Calu3 (cell line): ENCODE measurements at places on chromosomes 16 and 17. TPM values are rescaled to one million over a fixed set of nuclear protein-coding genes. Genes with fewer than 3 reads are reported as not detected.

IL34 gene
- 0.35 and 0.39 TPM in 2 replicates for total RNA-seq

ETV4 gene
- 80.3 and 85.6 TPM in 2 replicates for total RNA-seq

WFIKKN2 gene
- not detected in 2 replicates for total RNA-seq

KRTAP4-3 gene
- total RNA-seq: not detected in 2 replicates

GCGR gene
- 0.78 TPM in 1 of 2 replicates, not detected in the other for total RNA-seq

RNF222 gene
- not detected in 2 replicates for total RNA-seq

KIF18B gene
- total RNA-seq: 72.8 and 84.6 TPM in 2 replicates

TMC6 gene
- total RNA-seq: 116 and 133 TPM in 2 replicates

NXPH3 gene
- total RNA-seq: not detected in 2 replicates

ALDOC gene
- total RNA-seq: 2.6 and 2.8 TPM in 2 replicates

CD68 gene
- total RNA-seq: 28.6 and 50.0 TPM in 2 replicates
